ENCODE measurements at places on chromosomes 4 and X. TPM values are rescaled to one million over a fixed set of nuclear protein-coding genes. Genes with fewer than 3 reads are reported as not detected.
A peak's percentile ranks its signal among the peaks of the same experiment; 100 is the strongest.

Gene IGBP1
- 52.4 TPM for total RNA-seq

Gene USP11
- total RNA-seq = 62.5 TPM

Gene CXCR3
- total RNA-seq = 2.7 TPM

Gene HSPA4L
- total RNA-seq = 2.4 TPM

Gene RIPPLY1
- not detected for total RNA-seq

GRCh38 chr4:8391972-8392371, 48.6 kb downstream of the ACOX3 start:
- DNase-seq = peak; percentile 43

GRCh38 chrX:130082244-130083106, 27.8 kb downstream of the ELF4 start:
- DNase-seq = peak; percentile 32

- DNase-seq = no peak
Observed at GRCh38 chr4:20268028-20268427, 16.3 kb downstream of the SLIT2 start.

DNA sequence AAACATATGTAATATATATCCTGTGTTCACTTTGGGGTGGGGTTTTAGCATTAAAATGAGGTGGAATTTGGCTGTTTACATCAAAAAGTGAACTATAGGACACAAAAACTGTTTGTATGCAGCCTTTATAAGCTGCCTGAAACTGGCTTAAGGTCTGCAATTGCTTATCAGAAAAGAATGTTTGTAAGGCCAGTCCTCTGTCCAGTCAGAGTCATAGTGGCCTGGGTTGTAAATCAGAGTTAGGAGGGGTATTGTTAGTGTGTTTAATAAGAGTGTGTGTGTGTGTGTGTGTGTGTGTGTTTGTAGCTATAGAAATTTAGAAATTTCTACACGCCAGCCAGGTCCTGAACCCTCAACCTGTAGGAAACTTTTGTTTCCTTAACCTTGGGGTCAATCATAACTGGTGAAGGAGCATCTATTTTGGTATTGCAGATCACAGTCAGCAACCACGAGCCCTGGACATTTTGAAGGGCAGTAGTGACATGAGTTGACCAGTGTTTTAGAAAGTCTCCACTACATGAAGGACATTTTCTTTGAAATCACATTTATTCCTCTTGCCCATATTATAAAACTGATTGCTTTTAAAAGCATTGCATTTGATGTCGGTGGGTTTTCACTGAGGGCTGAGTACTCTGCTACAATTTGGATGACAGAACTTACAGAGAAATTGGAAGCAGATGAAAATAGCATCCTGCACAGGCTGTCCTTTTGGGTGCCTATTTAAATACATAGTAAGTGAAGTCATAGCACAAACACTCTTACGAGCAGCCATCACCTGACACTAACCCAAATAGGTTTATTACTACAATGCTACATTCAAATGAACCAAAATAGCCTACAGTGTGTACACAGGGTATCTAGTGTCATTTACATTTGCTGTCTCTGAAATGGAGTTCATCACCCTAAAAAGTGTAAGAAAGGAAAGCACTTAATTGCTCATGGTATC, 11.2 kb upstream of the TMEM154 start:
- no peak for DNase-seq

- no peak for DNase-seq
Observed at GRCh38 chr4:85029453-85029852, 63.0 kb upstream of the WDFY3 start.

DNA sequence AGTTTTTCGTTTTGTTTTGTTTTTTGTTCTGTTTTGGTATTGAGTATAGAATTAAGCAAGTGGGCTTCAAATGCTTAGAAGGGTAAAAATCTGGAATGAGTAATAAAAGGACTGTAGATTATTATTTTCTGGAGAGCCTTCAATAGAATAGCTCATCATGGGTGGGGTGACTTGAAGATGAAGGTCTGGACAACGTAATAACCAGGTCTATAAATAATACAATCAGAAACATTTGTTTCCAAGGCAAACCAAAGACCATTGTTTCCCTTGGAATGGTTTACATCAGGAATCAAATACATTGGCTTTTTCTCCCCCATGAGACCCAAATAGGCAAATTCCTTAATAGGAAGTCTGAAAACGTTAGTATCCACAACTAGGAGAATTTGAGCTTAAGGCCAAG, 721.6 kb downstream of the RPA4 start:
- DNase-seq = no peak
